8988T (cell line): ENCODE measurements at places on chromosomes 2 and 18.

DNA sequence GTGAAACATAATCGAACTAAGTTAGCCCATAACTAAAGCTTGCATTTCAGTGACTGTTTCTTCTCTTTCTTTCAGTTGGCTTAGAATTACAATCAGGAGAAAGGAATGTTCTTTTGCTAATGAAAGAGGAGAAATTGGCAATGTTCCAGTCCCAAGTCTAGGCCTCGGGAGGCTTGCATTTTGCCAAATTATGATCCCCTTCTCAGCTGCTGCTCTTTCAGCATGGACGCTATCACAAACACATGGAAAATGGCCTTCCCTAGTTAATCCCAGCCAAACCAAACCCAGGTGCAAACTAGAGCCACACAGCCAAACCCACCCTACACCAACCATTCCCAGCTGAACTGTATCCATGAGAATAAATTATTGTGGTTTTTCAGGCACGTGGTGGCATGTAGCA is 605.2 kb upstream of the LRRTM4 start:
- no peak for DNase-seq

GRCh38 chr18:2881088-2881839 is 34.5 kb downstream of the EMILIN2 start:
- no peak for DNase-seq

GRCh38 chr2:192773044-192773443 is 578.3 kb upstream of the TMEFF2 start:
- DNase-seq = no peak

- DNase-seq = no peak
These were observed 98.3 kb downstream of the KLF7 start for GRCh38 chr2:207067473-207067872.

GRCh38 chr2:12619975-12620374 is 96.8 kb upstream of the TRIB2 start:
- no peak for DNase-seq

DNA sequence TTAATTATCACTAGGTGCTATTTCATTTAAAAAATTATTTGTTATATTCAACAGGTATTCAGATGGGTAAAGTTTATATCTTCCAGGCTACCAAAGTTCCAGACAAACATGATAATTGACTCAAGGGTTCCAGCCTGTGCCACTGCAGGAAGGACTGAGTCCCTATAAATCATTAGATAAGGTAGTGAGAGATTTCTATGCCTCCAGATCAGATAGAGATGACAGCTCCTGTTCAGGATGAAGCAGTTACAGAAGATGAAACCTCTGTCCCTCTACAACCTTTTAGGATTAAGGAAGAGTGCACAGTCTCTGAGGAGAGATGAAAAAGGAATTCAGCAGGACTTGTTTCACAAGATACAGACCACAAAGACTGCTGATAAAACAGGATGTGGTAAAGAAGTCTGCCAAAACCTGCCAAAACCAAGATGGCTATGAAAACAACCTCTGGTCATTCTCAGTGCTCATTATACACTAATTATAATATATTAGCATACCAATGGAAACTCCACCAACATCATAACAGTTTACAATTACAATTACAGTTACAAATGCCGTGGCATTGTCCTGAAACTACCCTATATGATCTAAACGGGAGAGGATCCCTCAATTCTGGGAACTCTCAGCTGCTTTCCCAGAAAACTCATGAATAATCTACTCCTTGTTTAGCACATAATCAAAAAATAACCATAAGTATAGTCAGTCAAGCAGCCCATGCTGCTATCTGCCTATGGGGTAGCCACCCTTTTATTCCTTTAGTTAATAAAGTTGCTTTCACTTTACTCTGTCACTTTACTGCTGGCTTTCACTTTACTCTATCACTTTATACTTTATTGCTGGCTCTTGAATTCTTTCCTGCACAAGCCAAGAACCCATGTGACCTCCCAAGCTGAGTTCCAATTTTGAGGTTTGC is 288.5 kb downstream of the PDE11A start:
- DNase-seq = no peak

DNA sequence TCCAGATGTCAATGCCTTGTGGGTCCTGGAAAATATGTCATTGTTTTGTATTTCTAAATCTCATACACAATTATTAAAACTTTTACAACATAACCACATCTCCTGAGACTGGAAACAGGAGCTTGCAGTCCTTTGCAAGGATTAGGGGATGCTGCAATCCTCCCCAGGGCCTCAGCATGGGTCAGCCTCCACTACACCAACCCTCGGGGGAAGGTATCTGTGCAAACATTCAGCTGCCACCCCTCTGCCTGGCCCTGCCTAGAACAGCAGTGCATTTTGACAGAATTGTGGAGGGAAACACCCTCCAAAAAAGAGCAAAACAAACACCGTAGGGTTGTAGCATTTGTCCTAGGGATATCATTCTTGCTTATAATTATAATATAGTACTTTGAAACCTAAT is 4.2 kb upstream of the UPP2 start:
- DNase-seq = no peak

- DNase-seq = no peak
These were observed 9.8 kb downstream of the PRLH start for GRCh38 chr2:237575869-237576862.

- DNase-seq = no peak
These were observed 161.5 kb downstream of the STK39 start for GRCh38 chr2:168085801-168086361.

DNA sequence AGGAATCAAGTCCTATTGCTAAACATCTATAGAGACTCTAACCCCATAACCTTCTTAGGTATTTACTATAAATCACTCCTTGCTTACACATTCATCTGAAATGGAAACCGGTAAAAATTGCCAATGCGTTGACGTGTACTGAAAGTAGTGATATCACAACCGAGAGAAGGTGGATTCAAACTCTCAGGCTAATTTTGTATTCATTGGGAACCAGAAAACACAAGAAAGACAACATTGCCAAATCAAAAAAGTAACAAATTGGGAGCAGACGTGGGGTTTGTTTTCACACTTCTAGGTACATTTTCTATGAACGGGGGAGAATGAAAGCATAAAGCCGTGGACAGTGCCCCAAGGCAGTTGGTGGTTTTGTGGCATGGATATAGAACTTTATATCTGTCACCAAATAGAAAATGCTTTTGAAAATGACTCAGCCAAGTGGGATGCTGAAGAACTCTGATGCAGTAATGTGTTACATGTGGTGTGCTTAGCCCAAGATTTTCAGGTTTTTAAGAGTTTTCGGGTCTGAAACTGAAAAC is 155.1 kb upstream of the RASGRP3 start:
- no peak for DNase-seq

DNA sequence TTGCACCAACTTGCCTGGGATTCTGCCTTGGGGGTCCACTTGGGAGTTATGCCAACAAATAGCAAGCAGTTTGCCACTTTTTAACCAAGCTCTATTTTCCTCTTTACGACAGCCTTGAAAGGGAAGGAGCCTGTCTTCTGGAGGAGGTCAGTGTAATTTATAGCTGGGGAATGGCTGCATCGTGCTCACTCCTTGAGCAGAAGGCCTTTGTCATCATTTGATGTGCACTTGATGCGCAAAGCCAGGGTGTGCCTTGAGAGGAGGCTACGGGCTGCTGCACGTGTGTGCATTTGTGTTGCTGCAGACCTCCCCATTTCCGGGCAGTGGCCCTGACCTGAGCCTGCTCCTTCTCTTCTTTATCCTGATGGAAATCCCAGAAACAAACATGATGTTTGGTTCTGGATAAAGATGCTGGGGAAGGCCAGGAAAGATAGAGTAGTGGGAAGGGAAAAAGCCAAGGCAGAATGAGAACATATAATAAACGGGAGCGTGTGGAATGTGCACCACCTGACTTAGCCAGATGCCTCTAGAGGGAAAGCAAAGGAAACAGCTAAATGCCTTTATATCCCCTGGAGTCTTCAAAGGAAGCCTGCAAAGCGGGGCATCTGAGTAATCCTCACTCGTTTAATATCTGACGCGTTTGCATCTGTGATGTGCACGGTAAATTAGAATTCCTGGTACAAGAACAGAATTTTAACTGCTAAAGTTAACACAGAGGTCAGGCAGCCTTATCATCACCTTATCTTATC is 68.3 kb upstream of the ZNF521 start:
- no peak for DNase-seq

GRCh38 chr2:126658319-126658904 is 2.5 kb downstream of the GYPC start:
- DNase-seq = no peak

GRCh38 chr2:203722411-203722810 is 16.0 kb downstream of the CD28 start:
- DNase-seq = no peak

GRCh38 chr2:160045703-160046210 is 16.7 kb downstream of the PLA2R1 start:
- no peak for DNase-seq

DNA sequence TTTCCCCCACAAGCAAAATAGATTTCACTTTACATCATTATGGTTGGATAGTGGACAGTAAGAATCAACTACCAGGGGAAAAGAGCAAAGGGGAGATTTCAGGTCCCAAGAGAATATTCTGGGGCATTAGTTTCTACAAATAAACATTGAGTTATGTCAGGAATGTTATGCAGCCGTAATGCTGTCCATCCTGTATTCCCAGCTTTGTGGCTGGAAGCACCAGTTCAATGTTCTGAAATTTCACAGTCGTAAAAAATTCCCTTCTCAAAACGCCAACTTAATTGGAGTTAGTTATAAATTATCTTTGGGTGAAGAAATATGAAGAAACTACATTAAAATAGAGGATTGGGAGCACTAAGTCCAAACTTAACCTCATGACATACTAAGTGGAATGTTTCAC is 141.5 kb upstream of the FIGN start:
- no peak for DNase-seq

DNA sequence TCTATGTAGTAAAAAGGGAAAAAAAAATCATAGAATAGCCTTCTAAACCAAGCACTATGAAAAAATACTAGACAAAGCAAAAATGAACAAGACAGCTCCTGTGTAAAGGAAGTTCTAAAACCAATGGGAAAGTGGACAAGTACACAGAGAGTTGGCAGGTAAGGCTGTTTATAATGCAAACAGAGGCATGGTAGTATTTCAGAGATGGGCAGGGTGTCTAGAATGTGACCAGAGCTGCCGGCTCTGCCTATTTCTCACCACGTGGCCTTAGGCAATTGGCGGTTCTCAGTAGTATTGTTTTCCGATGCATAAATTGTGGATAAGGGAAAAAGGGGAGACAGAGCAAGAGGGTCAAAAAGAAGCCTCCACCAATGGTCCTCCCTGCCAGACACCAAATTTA is 173.6 kb downstream of the ANKRD30B start:
- no peak for DNase-seq

DNA sequence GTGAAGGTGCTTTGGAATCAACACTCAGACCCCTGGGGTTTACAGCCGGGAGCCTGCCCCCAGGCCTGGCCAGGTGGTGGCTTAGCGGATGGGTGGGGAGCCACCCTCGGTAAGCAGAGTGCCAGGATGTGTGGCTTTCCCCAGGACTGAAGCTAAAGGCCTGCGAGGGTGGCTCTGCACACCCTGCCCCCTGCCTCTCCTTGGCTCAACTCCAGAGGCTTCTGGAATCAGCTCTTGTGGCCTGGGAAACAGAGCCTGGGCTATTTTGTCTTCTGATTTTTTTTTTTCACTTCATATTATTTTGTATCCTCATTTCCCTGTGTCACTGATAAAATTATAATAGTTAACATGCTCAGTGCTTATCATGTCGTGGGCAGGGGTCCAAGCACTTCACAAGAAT is 79.8 kb downstream of the RHOB start:
- DNase-seq = no peak

DNA sequence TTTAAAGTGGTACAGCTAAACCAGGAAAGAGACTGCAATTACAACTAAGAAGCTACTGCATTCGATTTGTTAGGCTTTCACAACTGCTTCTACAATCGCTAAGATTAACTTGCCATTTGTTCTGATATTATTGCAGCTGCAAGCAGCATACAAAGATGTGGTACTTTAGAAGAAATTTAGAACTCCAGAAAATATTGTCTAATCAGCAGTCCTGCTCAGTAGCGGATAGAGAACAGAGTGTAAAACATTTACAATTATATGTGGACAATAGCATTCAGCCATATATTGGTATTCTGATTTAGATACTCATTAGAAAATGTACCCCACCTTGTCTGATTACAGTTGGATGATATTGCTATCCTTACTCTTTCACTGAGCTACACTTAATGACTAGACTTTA is 265.3 kb downstream of the DCC start:
- DNase-seq = no peak

GRCh38 chr18:10122988-10123950 is 209.5 kb downstream of the VAPA start:
- DNase-seq = no peak

- DNase-seq = no peak
These were observed 65.6 kb downstream of the EMX1 start for GRCh38 chr2:72982781-72983499.

GRCh38 chr2:138779406-138779780 is 797 bp downstream of the NXPH2 start:
- DNase-seq = no peak

GRCh38 chr2:117835990-117836760 is 21.7 kb downstream of the DDX18 start:
- peak; percentile 49 for DNase-seq

DNA sequence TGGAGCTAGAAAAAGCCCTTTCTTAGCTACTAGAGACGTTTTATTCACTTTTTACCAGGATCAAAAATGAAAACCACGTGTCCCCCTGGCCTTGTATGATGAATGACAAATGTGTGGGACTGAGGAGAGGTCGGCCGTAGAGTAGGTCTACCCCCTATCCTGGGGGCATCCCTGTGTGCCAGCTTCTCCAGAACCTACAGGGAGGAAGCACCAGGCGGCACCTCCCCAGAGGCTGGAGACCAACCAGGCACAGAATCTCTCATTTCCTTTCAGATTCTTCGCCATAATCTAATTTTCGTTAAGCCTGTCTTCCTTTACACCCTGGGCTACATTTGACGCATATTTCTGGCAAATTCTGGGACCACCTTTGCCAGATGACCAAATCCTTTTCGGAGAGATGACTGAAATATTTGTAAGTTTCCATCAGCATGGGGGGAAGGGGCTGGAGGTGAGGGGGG is 15.9 kb downstream of the TWIST2 start:
- DNase-seq = no peak

- no peak for DNase-seq
These were observed 1.4 kb downstream of the CYRIA start for GRCh38 chr2:16664052-16664731.
